ENCODE measurements at places on chromosomes 1 and 21.
A peak's percentile ranks its signal among the peaks of the same experiment; 100 is the strongest.

GRCh38 chr1:172352435-172352834 is 68.0 kb upstream of the C1orf105 start:
- DNase-seq: peak; percentile 77

GRCh38 chr1:107529511-107530149 is 388.8 kb downstream of the NTNG1 start:
- DNase-seq: peak; percentile 36

DNA sequence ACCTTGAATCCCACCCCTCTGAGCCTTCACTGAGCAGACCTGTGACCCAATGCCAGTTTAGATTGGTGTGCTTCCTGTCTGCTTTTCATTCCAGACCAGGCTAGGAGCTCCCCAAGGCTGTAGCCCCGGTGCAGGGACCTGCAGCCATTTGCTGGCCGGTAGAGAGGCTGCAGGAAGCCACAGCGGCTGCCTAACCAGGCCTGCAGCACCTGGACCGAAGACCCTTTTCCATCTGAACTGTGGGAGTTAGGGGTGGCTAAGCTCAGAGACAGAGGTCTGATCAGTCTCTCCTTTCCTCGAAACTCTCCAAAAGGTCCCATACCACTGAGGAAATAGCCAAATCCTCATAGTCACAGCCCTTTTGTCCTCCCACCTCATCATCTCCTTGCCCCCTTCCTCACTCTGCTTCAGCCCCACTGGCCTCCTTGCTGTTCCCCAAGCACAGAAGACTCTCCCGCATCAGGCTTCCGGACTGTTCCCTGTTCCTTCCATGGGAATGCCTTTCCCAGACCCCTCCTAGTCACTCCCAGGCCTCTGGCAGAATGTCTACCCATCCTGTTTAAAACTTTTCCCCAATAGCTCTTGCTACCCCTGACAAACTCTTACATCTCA is 674 bp upstream of the TTC4 start:
- DNase-seq: no peak

GRCh38 chr1:109024646-109025045 is 17.3 kb downstream of the WDR47 start:
- no peak for DNase-seq

DNA sequence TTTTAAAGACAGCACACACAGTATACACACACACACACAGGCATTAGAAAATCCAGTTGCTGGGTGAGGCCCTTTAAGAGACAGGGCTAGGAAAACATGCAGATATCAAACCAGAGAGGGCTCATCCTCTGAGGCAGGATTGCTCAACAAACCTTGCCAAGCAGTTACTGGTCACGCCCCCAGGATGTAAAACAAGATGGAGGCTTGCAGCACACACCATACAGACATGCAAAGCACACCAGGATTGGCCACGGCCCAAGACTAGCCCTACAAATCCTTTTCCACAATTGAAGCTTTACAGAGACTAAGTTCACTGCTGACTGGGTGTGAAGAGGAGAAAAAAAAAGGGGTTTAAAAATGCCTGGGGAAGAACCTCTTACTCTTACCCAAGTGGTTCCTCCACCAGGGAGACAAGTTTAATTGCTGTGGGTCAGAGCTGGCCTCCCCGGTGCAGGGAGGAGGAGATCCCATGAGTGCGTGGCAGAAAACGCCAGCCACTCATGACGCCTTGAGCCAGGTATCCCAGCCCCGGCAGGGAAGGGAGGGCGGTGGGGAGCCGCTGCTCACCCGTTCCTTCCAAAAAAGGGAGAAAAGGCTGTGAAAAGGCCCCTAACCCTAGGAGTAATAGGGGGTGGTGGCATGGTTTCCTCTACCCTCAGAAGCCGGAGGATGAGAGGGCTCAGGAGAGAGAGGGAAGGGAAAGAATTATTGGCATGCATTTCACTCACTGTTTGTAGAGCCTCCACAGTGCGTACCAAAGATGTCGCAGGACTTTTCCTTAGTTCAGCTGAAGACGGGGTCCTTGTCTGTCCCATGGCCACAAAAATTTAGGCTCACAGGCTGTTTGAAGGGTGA is 594.6 kb upstream of the ZP4 start:
- peak; percentile 13 for DNase-seq

DNA sequence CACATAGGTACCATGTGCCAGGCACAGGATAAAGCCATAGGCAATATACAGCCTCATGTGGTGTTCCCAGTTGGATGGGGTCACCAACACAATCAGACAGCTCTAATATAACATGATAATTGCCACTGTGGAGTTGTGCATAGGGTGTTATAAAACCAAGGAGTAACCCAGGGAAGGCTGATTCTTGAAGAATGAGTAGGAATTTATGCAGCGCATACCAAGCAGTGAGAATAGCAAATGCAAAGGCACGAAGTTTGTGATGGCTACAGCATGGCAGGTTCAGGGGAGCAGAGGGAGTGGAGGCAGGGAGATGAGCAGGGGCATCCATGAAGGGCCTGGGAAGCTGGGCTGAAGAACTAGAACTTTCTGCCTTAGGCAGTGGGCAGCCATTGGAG is 20.4 kb upstream of the SLC2A1 start:
- DNase-seq: no peak

GRCh38 chr1:27635396-27636142 is 584 bp upstream of the FGR start:
- DNase-seq: no peak

- DNase-seq: no peak
These were observed 216.6 kb downstream of the MRPL39 start for GRCh38 chr21:25390701-25391100.

DNA sequence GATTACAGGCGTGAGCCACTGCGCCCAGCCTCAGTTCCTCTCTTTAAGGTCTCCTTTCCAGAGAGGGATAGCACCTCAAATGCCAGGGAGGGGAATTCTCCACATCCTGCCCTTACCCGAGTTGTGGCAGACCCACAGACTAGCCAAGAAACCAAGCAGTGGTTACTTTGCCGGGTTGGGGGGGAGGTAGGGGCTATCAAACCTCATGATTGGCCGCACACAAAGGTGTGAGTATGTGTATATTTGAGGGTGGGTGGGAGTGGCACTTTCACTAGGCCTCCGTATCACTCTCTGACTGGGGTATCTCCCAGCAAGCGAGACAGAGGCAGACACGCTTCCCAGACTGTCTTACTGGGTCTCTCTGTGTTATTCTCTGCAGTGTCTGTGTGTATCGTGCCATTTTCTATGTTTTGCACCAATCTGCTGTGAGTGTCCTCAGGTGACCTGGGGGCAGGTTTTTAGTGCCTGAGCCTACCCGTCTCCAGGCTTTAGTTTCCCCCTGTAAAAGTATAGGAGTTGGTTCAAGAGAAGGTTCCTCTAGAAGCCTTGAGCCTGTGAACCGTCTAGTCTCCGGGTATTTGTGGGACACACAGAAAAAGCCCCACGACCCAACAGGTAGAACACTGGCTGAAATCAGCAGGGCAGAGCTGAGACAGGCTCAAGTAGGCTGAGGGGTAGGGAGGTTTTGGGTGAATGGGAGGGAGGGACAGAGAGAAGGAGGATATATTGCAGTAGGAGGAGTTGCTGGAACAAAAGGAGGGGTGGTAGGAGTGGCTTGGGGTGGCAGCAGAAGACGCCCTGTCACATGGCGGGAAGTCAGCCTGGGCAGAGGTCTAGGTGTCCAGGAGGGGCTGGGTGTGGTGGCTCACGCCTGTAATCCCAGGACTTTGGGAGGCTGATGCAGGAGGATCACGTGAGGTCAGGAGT is 10.3 kb downstream of the LMNA start:
- no peak for DNase-seq

- DNase-seq: no peak
These were observed 787 bp upstream of the GIPC2 start for GRCh38 chr1:78044796-78045562.

DNA sequence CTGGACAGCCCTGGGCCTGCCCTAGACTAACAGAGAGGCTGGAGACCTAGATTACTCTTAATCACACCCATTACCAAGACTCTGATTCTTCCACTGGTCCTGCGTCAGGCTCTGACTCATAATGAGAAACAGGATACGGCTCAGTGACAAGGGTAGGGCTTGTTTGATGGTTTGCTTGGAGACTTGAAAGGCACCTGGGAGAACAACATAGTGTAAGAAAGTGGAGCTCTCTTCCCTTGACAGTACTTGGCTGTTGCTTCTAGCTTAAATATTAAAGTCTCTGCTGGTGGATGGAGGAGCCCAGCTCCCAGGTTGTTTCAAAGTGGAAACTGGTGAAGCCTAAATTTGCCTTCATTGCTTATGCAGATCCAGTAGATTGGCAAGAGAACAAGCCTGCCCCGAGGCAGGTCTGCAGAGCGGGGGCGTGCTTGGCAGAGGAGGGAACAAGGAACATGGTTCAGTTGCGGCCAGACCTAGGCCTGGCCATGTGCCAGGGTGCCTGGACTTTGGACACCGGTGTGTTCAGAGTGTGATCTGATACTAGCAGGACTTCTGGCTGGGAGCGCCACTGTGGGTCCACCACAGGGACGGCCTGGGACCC is 480.6 kb downstream of the CAMTA1 start:
- DNase-seq: peak; percentile 93

DNA sequence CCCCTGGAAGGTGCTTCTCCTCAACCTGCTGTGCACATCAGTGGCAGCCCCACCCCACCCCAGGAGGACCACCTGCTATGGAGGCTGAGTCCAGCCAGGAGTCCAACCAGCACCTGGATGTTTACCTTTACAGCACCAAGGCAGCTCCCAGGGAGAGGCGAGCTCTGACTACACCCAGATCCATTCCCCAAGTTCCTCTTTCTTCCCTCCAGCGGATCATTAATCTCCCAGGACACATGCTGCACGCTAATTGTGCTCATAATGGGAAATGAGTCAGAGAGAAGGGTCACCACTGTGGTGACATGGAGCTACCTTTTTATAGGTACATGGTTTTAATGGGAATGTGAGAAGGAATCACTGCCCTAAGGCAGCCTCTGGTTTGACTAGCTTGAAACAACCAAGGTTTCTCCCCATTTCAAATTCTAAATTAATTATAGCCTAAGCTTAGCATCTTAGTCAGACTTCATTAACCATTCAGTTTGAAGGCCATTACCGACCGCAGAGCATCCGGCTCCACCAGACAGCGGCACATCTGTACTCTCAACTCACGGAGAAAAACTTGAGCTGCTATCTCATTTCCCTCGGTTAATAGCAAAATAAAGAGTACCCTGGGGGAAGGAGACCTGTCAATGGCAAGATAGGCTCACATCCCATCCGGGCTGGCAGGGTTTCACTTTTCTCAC is 173.1 kb upstream of the GALNT2 start:
- DNase-seq: peak; percentile 14

- DNase-seq: no peak
These were observed 34.7 kb downstream of the MDM4 start for GRCh38 chr1:204550926-204551325.

- peak; percentile 82 for DNase-seq
These were observed at the start of gene SOX13 for GRCh38 chr1:204072931-204073836. Gene SOX13, plus strand, starts transcription at chr1:204073115. Its CDS starts 39,801 bp downstream, at chr1:204112916.

- DNase-seq: peak; percentile 20
These were observed 9.6 kb upstream of the ADORA1 start for GRCh38 chr1:203117611-203118575.

GRCh38 chr1:209823143-209824041 is 4.4 kb upstream of the UTP25 start:
- peak; percentile 82 for DNase-seq

GRCh38 chr1:36133484-36133883 is 8.5 kb upstream of the COL8A2 start:
- peak; percentile 95 for DNase-seq

DNA sequence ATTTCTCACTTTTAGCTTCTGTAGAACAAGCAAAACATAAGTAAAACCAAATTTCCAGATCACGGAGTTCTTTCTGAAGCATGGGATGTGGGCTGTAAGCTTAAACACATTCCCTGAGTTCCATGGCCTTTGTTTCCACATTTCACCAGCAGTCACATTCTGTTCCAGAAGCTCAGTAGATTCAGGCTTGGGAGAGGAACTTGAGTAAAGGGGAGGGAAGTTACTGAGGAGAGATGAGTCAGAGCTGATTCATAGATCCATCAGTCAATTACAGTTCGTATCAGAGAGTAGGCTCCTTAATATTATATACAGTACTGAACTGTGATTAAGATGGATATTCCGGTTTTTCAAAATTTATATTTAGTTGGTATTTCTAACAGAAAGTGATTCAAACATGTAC is 614.3 kb downstream of the NCAM2 start:
- DNase-seq: peak; percentile 93

DNA sequence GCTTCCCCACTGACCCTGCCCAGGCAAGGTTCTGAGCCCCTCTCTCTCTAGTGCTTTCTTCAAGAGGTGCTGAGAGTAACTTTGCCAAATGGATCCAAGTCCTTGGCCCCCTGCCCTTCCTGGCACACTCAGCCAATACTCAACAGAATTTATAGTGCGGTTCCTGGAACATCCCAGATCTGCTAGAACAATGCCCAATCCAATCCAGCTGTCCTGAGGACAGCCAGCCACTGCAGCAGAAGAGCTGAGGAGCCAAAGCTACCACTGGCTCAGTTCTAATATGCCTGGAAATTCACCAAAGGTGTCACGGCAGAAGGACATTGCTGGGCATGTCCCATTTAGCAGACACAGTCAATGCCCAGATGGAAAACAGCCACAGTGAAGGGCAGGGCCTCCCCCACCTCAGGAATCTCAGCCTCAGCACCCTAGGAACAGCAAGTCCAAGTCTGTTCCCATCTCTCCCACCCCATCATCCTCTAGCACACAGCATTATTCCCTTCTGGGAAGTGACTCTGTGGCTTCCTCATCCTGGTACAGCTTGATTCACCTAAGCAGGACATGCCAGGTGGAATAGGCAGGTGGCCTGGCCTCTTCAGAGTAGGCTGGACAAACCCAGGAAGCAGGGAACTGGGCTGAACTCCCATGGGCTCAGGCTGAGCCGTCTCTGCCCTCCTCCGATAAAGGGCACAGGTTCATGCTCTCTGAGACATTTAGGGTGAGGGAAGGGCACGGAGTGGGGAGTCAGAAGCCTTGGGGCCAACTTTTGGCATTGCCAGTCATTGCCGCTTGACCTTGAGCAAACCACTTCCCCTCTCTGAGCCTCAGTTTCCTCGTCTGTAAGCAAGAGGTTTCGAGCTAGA is 24.6 kb downstream of the PMVK start:
- DNase-seq: no peak

GRCh38 chr1:75999034-75999433 is 66.8 kb upstream of the ASB17 start:
- no peak for DNase-seq

- DNase-seq: no peak
These were observed 48.4 kb upstream of the CCDC27 start for GRCh38 chr1:3703786-3704371.

DNA sequence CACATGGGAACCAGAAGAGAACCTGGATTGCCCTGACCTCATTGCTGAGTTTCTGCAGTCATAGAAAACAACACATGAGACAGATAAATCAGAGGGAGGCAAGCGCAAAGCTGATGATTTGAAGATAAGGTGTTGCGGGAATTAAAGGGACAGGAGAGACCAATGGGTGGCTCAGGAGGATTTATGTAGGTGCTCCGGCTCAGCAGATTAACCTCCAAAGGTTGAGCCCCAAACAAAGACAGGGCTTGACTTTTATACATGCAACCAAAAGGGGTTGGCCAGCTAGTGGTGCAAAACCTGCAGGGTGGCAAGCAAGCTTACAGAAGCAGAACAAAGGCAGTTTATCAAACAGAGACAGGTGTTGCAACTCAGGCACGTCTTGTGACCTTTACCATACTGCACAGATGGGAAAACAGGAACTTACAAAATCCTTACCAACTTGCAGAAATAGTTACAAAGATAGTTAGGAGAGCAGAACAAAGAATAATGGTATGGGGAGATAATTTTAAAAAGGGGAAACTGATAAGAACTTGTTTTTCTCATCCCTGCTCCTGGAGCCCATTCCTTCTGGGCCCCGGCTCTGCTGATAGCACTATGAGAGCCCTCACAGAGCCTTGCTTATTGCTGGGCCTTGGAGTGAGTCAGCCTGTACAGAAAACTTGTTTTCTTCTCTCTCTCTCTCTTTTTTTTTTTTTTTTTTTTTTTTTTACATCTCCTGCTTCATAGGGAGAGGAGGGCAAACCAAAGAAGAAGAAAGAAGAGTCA is 93.6 kb downstream of the SNRPE start:
- no peak for DNase-seq
